ENCODE measurements at places on chromosomes 2 and 18.

GRCh38 chr2:109436610-109437225 is 177.0 kb downstream of the SEPTIN10 start:
- DNase-seq: no peak

- no peak for DNase-seq
Measured at GRCh38 chr2:46368401-46368800, 71.2 kb downstream of the EPAS1 start.

GRCh38 chr18:49725809-49726674 is 87.3 kb downstream of the ACAA2 start:
- DNase-seq: peak; percentile 85

GRCh38 chr2:120745420-120746111 is 9.9 kb downstream of the GLI2 start:
- no peak for DNase-seq

All from dermis blood vessel endothelial cell (primary cell).